Stimulated activated CD4-positive, alpha-beta T cell treated with anti-CD3 and anti-CD28 coated beads, Interleukin-1b, Interleukin-23, amount 100 ng/mL, for 48 hours (primary cell): ENCODE measurements at places on chromosomes 1 and 21.

GRCh38 chr1:19361611-19362147 lies 49.6 kb downstream of the SLC66A1 start:
- no peak for DNase-seq

- no peak for DNase-seq
These were observed 500.3 kb upstream of the C1orf87 start for GRCh38 chr1:60573726-60574409.

GRCh38 chr1:44660176-44660575 lies 14.1 kb downstream of the TMEM53 start:
- DNase-seq: no peak

DNA sequence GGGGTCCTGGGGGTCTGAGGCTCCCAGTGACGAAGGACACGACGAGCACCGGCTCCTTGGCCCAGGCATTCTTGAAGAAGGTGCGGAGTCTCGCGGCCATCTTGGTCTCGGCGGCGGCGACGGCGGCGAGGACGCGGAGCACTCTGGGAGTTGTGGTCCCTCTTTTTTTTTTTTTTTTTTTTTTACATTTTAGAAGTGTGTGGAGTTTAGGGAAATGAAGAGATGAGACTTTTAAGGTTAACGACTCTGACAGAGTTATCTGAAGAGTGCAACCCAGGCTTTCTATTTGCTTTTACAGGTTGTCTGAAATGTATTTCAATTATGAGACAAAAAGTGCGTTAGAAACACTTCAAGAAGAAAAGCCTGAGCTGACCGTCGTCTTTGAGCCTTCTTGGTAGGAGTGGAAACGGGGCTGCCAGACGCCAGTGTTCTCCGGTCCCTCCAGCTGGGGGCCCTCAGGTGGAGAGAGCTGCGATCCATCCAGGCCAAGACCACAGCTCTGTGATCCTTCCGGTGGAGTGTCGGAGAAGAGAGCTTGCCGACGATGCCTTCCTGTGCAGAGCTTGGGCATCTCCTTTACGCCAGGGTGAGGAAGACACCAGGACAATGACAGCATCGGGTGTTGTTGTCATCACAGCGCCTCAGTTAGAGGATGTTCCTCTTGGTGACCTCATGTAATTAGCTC lies 9.7 kb downstream of the OR2B11 start:
- DNase-seq: peak; percentile 30

- no peak for DNase-seq
These were observed 11.9 kb downstream of the XPR1 start for GRCh38 chr1:180643693-180644092.

- no peak for DNase-seq
These were observed 4.0 kb upstream of the SLC35A3 start for GRCh38 chr1:99965646-99966375.

DNA sequence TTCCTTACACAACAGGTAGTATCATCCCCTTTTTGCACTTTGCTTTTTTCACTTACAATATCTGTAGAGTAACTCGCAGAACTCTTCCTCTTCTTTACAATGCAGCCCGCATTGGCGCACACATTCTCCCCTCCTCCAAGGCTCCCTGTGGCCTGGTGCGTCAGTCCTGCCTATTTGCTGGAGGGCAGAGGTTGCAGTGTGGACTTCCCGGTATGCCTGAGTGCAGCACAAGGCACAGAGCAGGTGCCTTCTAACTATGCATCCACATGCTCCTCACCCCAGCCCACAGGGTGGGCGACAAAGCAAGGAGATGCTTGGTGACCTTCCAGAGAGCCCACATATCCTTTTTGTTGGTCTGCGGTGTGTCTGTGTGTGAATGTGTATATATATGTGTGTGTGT lies 53.3 kb downstream of the ARHGEF11 start:
- no peak for DNase-seq
